ENCODE measurements at places on chromosomes 12 and 14. TPM values are rescaled to one million over a fixed set of nuclear protein-coding genes. Genes with fewer than 3 reads are reported as not detected.
A peak's percentile ranks its signal among the peaks of the same experiment; 100 is the strongest.

GRCh38 chr12:42584651-42585111 lies 4.9 kb downstream of the PRICKLE1 start:
- no peak for DNase-seq

GRCh38 chr12:131117438-131118245 lies 163.9 kb downstream of the ADGRD1 start:
- no peak for DNase-seq

- DNase-seq = no peak
These were observed 1.5 kb downstream of the FRMD6 start for GRCh38 chr14:51653079-51653774.

DNA sequence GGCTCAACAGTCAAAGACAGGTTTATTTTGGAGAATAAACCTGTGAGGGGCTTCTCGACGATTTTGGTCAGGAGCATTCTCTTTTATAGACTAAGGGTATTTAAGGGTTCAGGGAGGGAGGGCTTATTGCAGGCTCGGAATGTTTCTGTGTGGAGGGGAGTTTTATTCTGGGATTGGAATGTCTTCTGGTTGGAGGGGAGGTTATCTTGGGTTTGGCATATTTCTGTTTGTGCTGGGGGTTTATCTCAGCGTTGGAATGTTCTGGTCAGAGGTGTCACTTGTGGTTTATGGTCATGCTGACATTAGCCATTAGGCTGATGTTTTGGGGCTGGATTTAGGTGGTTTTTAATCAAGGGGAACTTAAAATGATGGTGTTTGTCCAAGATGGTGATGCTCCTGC lies 103.9 kb downstream of the SUDS3 start:
- DNase-seq = no peak

The GEMIN2 gene
- 12.4 TPM for total RNA-seq

DNA sequence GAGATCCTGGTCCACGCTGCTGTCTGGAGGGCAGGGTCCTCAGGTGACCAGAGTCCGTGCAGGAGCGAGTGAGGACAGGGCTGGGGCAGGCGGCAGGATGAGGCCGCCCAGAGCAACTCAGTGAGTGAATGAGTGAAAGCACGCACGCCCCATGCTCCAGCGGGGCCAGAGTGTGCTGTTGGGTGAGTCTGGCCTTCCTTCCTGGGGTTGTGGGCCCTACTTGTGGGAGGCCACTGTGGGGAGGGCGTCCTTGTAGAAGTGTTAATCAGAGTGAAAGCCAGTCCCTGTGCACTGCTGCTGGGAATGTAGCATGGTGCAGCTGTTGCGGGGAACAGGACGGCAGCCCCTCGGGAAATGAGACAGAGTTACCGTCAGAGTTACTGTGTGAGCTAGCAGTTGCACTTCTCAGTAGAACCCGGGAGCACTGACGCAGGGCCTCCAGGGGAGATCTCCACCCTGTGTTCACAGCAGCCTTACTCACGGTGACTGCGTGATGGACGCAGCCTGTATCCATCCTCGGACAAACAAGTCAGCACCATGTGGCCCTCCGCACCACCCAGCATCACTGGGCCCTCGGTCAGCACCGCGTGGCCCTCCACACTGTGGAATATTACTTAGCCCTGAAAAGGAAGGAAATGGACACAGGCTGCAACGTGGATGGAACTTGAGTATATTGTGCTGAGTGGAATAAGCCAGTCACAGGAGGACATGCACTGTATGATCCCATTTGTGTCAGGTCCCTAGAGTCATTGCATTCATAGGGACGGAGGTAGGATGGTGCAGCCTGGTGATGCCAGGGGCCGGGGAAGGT lies 22.1 kb downstream of the PACS2 start:
- DNase-seq = no peak

DNA sequence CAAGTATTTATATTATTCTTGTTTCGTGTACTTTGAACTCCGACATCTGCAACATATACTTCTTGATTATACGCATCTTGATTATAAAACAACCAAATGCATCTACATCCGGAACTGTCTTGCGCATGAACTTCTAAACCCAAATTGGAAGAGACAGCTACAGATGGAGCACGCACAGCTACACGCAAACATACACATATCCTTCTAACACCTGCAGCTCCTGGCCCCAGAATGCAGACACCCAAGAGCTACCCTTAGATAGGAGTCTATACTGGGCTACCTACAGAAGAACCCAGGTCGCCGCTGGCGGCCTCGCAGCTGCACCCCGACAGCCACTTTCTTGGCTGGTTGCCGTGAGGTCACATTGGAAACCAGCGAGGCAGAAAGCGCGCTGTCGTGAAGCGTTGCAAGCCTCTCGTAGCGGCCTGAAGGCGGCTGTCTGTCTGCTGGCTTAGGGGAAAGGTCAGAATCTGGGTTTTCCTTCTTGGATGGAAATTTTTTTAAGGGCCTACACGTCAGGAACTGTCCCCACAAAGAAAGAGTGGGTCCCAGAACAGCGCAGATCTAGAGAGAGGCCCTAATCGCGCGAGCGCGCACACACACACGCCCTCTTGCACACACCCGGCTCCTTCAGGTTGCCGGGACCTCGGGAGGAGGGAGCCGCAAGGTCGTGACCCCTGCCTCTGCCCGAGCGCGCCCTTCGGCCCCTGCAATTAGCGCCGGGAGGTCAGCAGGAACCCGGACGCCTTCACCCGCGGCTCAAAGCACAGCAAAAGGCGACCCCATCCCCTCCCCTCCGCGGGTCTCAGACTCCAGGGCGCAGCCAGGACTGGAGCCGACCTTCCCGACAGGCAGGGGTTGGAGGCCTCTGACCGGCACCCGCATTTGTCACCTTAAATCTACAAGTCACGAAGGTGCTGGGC lies 17.0 kb downstream of the TBX3 start:
- no peak for DNase-seq

- DNase-seq = no peak
These were observed 75.6 kb downstream of the MED13L start for GRCh38 chr12:116201908-116202307.

DNA sequence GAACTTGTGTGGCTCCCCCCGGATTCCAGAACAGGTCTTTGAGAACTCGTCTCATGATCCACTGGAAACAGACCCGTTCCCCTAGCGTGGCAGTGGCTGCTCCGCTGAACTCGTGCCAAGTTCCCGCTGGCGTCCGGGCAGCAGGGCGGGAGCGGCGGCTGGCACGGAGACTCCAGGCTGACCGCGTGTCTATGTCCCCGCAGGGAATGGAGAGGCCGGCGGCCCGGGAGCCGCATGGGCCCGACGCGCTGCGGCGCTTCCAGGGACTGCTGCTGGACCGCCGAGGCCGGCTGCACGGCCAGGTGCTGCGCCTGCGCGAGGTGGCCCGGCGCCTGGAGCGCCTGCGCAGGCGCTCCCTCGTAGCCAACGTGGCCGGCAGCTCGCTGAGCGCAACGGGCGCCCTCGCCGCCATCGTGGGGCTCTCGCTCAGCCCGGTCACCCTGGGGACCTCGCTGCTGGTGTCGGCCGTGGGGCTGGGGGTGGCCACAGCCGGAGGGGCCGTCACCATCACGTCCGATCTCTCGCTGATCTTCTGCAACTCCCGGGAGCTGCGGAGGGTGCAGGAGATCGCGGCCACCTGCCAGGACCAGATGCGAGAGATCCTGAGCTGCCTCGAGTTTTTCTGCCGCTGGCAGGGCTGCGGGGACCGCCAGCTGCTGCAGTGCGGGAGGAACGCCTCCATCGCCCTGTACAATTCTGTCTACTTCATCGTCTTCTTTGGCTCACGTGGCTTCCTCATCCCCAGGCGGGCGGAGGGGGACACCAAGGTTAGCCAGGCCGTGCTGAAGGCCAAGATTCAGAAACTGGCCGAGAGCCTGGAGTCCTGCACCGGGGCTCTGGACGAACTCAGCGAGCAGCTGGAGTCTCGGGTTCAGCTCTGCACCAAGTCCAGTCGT lies 1.5 kb downstream of the APOLD1 start:
- DNase-seq = peak; percentile 58

DNA sequence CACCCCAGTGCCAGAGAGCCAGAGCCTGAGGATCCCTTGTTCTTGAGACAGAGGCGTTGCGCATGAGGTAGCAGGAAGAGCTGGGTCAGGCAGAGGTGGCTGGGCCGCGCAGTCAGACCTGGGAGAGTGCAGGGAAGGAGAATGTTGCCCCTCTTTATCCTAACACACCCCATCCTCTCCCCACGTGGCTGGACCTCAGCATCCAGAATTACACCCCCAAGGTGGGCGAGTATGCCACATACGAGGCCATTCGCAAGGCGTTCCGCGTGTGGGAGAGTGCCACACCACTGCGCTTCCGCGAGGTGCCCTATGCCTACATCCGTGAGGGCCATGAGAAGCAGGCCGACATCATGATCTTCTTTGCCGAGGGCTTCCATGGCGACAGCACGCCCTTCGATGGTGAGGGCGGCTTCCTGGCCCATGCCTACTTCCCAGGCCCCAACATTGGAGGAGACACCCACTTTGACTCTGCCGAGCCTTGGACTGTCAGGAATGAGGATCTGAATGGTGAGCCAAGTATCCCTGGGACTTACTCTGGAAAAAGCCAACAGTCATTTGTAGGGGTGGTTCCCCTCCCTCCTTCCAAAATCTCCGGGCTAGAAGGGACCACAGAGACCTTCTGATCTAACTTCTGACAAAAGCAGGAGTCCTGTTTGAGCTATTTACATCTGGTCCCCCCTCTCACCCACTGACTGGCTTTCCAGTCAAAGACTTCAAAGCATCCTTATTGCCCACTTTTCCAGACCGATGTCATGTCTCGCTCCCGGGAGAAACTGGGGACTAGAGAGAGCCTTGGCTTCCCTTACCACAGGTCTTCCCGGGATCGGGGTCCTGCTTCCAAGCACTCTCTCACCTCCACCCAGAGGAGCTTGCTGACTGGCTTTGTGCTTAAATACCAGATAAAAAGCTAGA lies 6.1 kb downstream of the MMP14 start:
- DNase-seq = no peak

DNA sequence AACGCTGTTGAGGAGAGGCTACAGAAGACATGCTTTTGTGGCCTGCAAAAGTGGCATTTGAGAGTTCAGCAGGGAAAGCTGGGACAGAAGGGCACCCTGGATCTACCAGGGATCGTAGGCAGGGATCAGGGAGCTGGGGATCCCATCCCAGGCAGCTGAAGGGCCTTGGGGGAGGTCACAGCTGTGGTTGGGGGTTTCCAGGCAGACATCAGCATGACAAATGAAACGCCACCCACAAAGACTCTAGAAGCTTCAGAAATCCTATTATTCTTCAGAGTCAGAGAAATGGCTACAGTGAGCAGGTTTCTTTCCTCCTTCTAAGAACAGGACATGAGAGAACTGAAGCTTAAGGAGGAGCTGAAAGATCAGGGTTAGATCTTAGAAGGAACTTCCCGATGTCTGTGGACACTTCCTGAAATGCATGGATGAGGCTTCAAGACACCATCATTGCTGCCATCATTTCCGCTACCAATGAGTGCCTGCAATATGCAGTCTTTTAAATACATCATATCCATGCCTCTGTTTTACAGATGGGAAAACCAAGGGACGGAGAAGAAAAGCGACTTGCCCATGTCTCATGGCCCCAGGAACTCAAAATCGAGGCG lies 104.3 kb downstream of the RBM19 start:
- no peak for DNase-seq

DNA sequence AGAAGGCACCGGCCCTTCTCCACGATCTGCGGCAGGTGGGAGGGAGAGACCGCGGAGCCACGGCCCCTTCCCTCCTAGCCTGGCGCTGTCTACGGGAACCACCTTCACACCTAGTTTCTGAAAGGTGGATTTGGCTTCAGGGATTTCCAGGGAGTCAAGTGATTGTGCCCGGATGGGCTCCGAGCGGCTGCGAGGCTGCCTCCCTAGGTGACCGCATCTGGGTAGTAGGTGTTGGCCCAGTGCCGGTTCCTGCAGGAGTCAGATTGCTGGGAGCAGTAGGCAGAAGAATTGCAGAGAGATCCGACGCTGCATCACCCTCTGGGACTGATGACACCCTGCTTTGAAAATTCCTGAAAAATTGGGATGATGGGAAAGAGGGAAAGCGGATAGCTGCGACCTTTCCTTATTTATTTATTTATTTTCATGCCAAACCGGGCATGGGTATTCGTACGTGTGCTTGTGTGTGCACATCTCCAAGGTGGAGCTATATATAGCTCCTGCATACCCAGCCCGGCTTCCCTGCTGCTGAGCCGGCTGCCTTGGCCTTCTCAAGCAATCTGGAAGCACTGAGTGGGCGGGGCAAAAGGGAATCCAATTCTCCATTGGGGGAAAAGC lies 1.1 kb downstream of the CNTN1 start:
- DNase-seq = no peak

The PPFIA2 gene
- total RNA-seq = not detected

DNA sequence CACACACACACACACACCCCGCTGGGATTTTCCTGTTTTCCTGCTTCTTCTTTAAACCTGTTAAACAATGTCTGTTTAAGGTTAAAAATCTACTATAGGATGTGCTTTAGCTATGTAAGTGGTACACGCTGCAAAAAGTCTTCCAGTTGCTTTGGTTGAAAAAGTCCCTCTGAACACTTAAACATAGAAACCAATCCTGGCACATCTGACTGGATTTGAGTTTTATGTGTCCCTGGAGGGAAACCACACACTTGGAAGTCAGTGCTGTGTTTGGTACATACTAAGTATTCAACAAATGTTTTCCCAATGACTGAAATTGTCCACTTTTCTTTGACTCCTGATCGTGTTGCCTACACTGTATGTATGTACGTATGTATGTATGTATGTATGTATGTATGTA lies 22.0 kb downstream of the CFL2 start:
- no peak for DNase-seq

- DNase-seq = no peak
These were observed 167.3 kb upstream of the RTL1 start for GRCh38 chr14:101070540-101071492.

- DNase-seq = no peak
These were observed 2.7 kb upstream of the INHBE start for GRCh38 chr12:57452181-57452936.

DNA sequence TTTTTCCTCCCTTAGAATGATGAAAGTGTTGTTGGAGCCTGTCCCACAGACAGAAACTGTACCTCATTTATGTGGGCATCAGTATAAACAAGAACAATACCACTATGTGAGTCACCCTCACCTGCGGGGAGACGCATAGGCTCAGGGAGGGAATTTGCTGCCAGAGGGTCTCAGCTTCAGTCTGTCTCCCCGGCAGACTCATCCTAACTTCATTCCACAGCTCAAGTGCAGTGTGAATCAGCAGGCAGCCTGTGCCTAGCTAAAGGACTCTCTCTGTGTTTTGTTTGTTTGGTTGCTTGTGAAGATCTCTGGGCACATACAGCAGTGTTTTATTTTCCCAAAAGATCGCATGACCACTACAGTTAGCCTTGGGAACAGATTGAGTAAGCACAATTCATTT lies 98.9 kb downstream of the PRKCH start:
- no peak for DNase-seq

The RD3L gene
- not detected for total RNA-seq

DNA sequence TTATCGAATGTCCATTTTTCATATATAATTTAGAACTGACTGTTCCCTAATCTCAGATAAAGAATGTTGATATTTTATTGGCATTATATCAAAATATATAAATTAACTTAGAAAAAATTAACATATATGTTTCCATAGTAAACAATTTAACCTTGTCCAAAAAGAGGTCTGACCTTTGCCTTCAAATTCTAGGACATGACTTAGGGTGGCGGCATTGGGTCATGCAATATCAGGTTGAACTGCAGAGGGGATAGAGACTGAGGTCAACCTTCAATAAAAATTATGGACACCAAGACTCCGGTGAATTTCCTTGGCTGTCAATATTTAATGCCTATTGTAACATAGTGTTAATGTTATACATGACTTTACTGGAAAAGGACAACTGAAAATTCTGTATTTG lies 199.8 kb downstream of the RPL10L start:
- no peak for DNase-seq

- no peak for DNase-seq
These were observed 95.5 kb downstream of the SLC6A15 start for GRCh38 chr12:84816916-84817695.

The TTC9 gene
- 14.4 TPM for total RNA-seq
